Activated T-cell treated with anti-CD3 and anti-CD28 coated beads, Interleukin-2, amount 50 U/mL, for 4 hours (primary cell): ENCODE measurements at places on chromosomes 12 and 14. TPM values are rescaled to one million over a fixed set of nuclear protein-coding genes. Genes with fewer than 3 reads are reported as not detected.

GRCh38 chr12:56622535-56622934 lies 7.6 kb downstream of the BAZ2A start:
- DNase-seq = no peak

GRCh38 chr14:49853572-49854375 lies 1.2 kb upstream of the NEMF start:
- peak; percentile 63 for DNase-seq

GRCh38 chr12:119642986-119643385 lies 24.9 kb upstream of the PRKAB1 start:
- no peak for DNase-seq

TAS2R14 gene
- 1.0 TPM for total RNA-seq

DNA sequence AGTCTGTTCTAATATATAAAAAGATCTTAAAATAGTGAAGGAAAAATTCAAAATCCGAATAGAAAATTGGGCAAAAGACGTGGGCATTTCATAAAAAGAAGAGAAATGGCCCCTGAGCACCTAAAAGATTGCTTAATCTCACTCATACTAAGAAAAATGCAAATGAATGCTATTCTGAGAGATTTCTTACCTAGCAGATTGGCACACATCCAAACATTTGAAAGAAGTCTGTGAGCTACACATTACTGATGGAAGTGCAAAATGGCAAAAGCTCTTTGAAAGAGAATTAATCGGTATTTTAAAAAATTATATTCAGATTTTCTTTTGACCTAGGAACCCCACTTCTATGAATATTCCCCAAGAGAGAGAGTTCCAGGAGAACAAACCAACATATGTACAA lies 280.4 kb upstream of the GARIN6 start:
- no peak for DNase-seq
